ENCODE measurements at places on chromosomes 5 and 9. TPM values are rescaled to one million over a fixed set of nuclear protein-coding genes. Genes with fewer than 3 reads are reported as not detected.

GRCh38 chr5:160175438-160176218, 53.7 kb upstream of the FABP6 start:
- H3K36me3 ChIP-seq, result no peaks in the 10 kb centered on the region
- DNase-seq, result peak; percentile 57
- no peaks in the 10 kb centered on the region for H3K27me3 ChIP-seq
- H3K4me3 ChIP-seq, result peak overlapping the region; percentile 19

DNA sequence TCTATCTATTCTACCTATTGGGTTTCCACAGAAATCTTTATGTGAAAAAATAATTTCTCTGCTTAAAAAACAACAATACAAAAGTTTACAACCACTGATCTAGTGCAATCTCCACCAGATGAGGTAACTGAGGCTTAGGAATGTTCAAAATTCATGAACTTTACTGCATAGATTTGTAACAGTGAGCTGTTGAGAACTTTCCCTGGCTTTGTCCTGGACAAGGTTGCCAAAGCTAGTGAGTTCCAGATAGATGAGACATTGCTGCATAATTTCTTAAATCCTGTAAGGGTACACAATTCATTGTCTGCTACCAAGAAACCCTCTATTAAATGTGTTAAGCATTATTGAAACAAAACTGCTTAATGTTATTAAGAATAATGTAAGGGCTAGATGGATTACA, 102.7 kb downstream of the OSMR start:
- peaks cover 99% of the 10 kb centered on the region for H3K36me3 ChIP-seq
- H3K27me3 ChIP-seq, result no peaks in the 10 kb centered on the region
- no peaks in the 10 kb centered on the region for H3K4me1 ChIP-seq
- H3K27ac ChIP-seq, result no peak overlapping the region
- no peak for DNase-seq

- DNase-seq, result no peak
- peaks cover 10% of the 10 kb centered on the region for H3K27me3 ChIP-seq
- no peaks in the 10 kb centered on the region for H3K4me1 ChIP-seq
- H3K4me3 ChIP-seq, result no peak overlapping the region
- no peaks in the 10 kb centered on the region for H3K36me3 ChIP-seq
Observed at GRCh38 chr5:81363093-81363871, 30.7 kb downstream of the ACOT12 start.

- H3K4me1 ChIP-seq, result no peaks in the 10 kb centered on the region
- H3K36me3 ChIP-seq, result no peaks in the 10 kb centered on the region
- H3K27me3 ChIP-seq, result no peaks in the 10 kb centered on the region
- no peak overlapping the region for H3K27ac ChIP-seq
Observed at GRCh38 chr5:39451276-39451941, 26.6 kb upstream of the DAB2 start.

DNA sequence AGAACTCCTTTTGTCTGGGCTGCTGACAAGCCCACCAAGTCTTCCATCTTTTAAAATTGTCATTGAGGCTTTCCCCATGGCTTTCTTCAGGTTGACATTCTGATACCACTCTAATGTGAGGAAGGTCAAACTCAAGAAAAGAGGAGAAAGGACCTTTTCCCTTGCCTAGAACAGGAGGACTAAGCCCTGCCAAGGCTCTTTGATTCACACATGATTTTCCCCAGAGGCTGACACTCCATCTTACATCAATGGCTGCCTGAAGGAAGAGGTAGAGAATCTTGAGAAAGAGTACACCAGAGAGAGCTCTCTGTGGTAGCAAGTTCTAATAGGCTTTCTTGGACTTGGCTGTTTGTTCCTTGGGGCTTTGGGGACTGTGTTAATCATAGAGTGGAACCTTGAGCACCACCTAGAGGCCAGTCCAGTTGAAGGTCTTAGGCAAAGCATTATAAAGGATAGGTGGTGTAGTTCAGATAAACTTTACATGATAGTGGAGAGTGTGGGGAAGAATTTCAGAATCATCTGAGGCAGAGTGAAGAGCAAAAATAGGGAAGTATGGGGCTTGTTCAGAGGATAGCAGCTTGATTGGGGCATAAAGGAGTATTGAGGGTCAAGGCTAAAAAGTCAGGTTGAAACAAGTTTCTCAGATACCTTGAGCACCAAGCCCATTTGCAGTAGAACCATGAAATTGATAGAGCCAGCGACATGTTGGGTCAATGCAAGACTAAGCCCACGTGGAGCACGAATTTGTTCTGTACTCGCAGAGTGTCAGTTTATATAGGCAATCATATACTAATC, 36.7 kb downstream of the NDFIP1 start:
- no peak overlapping the region for H3K4me3 ChIP-seq
- peaks cover 15% of the 10 kb centered on the region for H3K4me1 ChIP-seq
- H3K27me3 ChIP-seq, result no peaks in the 10 kb centered on the region
- H3K27ac ChIP-seq, result no peak overlapping the region

- H3K27ac ChIP-seq, result no peak overlapping the region
- DNase-seq, result no peak
- no peaks in the 10 kb centered on the region for H3K27me3 ChIP-seq
- no peak overlapping the region for H3K4me3 ChIP-seq
Observed at GRCh38 chr5:81269751-81270393, 31.5 kb upstream of the ZCCHC9 start.

GRCh38 chr5:96517295-96517694, 84.2 kb upstream of the PCSK1 start:
- no peak overlapping the region for H3K27ac ChIP-seq
- DNase-seq, result no peak
- H3K4me1 ChIP-seq, result no peaks in the 10 kb centered on the region
- no peaks in the 10 kb centered on the region for H3K27me3 ChIP-seq
- no peaks in the 10 kb centered on the region for H3K36me3 ChIP-seq

DNA sequence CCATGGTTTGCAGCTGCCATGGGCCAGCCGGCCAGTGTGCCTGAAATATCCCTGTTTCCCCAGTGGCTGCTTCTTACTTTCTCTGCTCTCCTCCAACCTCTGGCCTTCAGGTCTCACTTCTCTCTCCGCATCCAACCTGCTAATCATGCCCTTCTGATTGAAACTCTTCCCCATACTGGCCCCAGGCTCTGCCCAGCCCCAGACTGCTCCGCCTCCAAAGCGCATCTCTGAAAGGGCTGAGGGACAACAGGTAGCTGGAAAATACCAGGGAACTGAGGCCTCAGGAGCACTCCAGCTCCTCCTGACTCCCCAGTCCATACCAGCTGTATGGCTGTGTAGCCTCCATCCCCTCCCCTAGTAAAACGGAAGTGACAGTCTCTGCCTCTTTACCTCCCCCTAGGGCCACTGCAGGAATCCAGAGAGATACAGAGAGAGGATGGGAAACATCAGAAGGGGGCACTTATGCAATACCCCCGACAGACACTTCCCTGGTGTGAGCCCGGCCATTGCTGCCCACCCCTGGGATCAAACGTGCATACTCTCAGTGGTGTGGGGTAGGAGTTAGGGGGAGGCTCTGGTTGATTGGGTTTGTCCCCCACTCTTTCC, 34.2 kb downstream of the PAX5 start:
- no peak overlapping the region for H3K27ac ChIP-seq
- H3K36me3 ChIP-seq, result no peaks in the 10 kb centered on the region
- H3K27me3 ChIP-seq, result peaks cover 98% of the 10 kb centered on the region

DNA sequence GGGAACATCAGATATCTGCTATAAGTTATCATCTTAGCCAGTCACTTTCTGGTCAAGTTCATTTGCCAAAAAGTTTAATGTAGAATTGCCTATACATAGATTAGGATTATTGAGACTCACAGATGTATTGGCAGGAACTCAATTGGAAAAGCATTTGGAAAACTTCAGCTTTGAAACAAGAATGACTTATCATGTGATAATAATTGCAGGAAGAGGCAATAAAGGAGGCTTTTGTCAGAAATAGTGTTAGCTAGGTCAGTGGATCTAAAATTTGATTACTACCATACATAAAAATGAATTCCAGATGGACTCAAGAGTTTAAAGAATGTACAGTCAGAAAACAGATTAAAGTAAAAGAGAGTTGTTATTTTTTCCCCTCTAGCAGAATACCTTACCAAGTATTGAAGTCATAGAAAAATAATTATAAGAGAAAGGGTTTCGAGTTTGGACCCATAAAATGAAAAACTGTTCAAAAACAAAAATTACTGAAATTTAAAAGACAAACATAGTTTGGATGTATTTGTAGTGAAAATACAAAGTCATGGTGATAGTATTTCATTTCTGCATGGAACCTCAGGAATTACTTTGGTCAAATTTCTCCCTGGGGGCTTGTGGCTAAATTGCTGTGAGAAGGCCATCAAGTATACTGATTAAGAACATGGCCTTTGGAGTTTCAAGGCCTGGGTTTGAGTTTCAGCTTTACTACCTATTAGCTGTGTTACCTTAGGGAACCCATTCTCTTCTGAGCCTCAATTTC, 159.9 kb downstream of the TMEM38B start:
- H3K36me3 ChIP-seq, result no peaks in the 10 kb centered on the region
- peaks cover 6% of the 10 kb centered on the region for H3K4me1 ChIP-seq
- no peaks in the 10 kb centered on the region for H3K27me3 ChIP-seq
- DNase-seq, result no peak
- H3K4me3 ChIP-seq, result no peak overlapping the region

GRCh38 chr9:133103183-133103986, 17.7 kb downstream of the RALGDS start:
- H3K27ac ChIP-seq, result peak overlapping the region; percentile 9
- peaks cover 17% of the 10 kb centered on the region for H3K4me1 ChIP-seq

DNA sequence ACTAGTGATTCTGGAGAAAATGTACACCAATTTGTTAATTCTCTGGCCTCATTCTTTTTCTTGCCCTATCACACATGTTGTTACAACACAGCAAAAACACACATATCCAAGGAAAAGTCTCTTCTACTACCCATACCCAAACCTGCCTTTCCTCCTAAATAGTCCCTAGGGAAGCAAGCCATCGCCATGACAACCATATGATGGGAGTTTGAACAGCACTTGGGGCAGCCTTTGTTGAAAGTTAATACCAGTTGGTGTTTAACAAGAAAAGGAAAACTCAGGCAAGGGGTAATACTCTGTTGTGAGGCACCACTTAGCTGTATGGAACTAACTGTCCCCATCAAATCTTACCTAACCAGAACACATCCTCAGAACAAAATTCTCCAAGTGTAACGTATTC, 1.7 kb downstream of the TRPM3 start:
- no peak for DNase-seq
- peaks cover 45% of the 10 kb centered on the region for H3K27me3 ChIP-seq
- no peaks in the 10 kb centered on the region for H3K4me1 ChIP-seq
- no peaks in the 10 kb centered on the region for H3K36me3 ChIP-seq
- no peak overlapping the region for H3K27ac ChIP-seq
- H3K4me3 ChIP-seq, result no peak overlapping the region

- no peaks in the 10 kb centered on the region for H3K27me3 ChIP-seq
- H3K27ac ChIP-seq, result peak overlapping the region; percentile 31
- peaks cover 16% of the 10 kb centered on the region for H3K4me1 ChIP-seq
- no peak for DNase-seq
Observed at GRCh38 chr5:142618130-142618523, 67.8 kb downstream of the FGF1 start.

DNA sequence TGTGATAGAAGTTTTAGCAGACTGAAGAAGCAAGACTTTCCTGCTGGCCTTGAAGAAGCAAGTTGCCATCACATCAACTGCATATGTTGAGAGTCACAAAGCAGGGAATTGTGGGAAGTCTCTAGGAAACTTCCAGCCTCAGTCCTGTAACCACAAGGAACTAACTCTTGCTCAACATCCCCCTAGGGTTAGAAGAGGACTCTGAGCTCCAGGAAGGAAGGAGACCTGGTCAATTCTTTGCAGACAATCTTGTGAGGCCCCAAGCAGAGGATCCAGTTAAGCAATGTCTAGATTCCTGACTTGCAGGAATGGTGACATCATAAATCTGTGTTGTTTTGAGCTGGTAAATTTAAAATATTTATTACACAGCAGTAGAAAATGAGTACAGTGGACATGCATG, 18.6 kb upstream of the ZNF366 start:
- peaks cover 4% of the 10 kb centered on the region for H3K4me1 ChIP-seq
- H3K27ac ChIP-seq, result no peak overlapping the region
- H3K27me3 ChIP-seq, result no peaks in the 10 kb centered on the region
- no peaks in the 10 kb centered on the region for H3K36me3 ChIP-seq

GRCh38 chr9:4016789-4017188, 283.1 kb downstream of the GLIS3 start:
- H3K27me3 ChIP-seq, result no peaks in the 10 kb centered on the region
- H3K4me3 ChIP-seq, result no peak overlapping the region
- H3K36me3 ChIP-seq, result no peaks in the 10 kb centered on the region

DNA sequence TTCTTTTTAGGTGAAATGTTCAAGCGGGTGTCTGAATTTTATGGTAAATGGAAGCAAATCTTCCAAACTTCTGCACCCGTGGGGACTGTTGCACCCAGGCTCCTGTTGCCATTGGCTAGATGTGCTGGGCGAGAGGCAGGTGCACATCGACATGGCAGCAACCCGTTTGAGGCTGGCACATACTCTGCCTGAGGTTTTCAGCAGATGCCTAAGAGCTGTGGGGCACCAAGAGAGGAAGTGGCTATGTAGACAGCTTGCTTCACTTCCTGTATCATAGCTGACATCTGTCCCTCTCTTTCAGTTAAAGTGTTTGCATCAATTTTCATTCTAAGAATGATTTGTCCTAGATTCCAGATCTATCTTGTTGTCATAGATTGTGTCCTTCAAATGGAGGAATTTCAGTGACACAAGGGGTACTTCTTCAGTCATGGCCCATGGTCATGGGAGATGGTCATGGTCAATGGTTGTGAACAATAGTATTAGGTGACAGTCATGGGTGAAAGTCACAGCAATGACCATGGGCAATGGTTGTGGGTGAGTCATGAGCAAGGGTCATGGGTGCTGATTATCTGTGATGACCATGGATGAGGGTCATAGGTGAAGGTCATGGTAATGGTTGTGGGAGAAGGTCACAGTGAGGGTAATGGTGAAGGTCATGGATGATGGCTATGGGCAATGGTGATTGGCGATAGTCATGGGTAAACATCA, 115.1 kb upstream of the IRX4 start:
- H3K27ac ChIP-seq, result no peak overlapping the region
- DNase-seq, result no peak
- peaks cover 10% of the 10 kb centered on the region for H3K27me3 ChIP-seq
- H3K36me3 ChIP-seq, result no peaks in the 10 kb centered on the region

DNA sequence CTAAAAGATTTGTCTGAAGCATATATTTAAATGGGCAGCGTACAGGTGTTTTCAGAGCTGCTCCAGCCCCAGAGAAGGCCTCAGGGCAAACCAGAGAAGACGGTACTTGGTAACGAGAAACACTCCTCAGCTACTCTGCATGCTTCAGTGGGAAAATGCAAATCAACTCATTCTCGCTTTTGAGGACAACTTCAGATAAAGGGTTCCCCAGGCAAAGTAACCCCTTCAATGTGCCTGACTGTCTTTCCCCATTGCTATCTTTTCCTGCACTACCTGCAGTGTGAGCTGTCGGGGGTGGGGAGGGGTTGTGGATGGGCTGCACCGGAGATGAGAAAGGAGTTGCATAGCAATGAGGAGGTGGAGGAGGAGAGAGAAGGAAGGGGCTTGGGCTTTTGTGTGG, 339.7 kb upstream of the CLINT1 start:
- DNase-seq, result no peak
- no peak overlapping the region for H3K4me3 ChIP-seq
- H3K27me3 ChIP-seq, result no peaks in the 10 kb centered on the region
- peaks cover 16% of the 10 kb centered on the region for H3K4me1 ChIP-seq

GRCh38 chr9:77554586-77555105, 93.5 kb downstream of the GNA14 start:
- no peaks in the 10 kb centered on the region for H3K36me3 ChIP-seq
- no peak overlapping the region for H3K27ac ChIP-seq
- no peak overlapping the region for H3K4me3 ChIP-seq
- no peak for DNase-seq
- H3K4me1 ChIP-seq, result peaks cover 4% of the 10 kb centered on the region

The SYK gene
- 5.4 TPM for total RNA-seq

The ENTPD8 gene
- not detected for total RNA-seq

The LCN1 gene
- total RNA-seq, result not detected

The CCL28 gene
- total RNA-seq, result 0.60 TPM

The SOX30 gene
- 0.08 TPM for total RNA-seq

The TXNDC15 gene
- total RNA-seq, result 49.5 TPM

The GLDC gene
- not detected for total RNA-seq

The ZBED3 gene
- 7.8 TPM for total RNA-seq

The ECM2 gene
- 7.2 TPM for total RNA-seq

The RNF183 gene
- total RNA-seq, result not detected
